ENCODE measurements at places on chromosomes 11 and 22.

DNA sequence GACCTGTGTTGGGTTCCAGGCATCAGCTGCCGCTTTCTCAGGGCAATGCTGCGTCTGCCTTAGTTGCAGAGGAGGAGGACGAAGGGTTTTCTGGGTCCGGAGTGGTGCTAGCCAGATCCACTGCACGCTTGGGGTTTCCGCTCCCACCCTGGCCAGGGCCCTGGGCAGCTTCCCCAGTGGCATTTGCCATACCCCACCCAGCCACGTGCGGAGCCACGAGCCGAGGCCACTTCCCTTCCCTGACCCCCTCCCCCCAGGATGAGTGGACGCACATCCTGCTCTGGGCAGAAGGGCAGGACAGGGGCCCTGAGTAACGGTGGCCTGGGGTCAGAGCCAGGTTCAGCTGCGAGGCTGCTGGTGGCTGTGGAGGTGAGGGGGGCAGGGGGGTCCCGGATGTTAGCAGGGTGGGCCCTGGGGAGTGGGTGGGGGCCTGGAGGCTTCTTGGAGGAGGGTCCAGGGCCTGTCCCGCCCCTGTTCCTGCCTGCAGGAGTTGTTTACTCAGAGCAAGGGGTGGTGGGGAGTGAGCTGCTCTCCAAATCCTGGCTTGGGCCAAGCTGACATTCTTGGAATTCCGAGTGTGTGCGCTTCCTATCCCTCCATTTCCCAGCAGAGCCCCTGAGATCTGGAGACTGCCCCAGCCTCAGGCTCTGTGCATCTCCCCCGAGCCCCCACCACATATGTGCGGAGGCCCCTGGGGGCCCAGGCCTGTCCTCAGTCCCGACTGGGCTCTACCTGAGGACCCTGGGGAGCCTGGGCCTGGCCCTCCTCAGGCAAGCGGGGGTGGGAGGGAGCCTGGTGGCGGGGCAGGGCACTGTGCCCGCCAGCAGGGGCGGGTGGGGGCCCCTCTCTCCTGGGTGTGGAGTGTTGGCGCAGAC, 1.4 kb downstream of the TSPAN4 start:
- no peak for DNase-seq

DNA sequence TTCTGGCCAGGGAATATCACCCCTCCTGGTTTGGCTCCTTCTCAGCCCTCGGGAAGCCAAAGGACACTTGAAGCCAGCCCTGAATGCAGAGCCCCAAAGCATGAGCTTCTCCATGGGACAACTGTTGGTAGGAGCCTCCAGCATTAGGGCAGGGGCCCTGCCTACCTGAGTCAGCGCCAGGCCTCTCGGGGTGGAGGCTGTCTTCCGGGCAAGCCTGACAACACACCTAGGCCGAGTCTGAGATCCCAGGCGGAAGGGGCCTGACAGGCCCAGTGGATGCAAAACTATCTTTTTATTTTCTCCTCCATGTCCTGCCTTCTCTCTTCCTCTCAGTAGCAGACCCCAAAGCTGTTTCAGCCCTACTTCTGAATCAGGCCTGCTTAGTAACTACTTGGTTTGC, 27.6 kb downstream of the RCOR2 start:
- DNase-seq, result no peak

GRCh38 chr22:21941921-21942320, 10.7 kb downstream of the PPM1F start:
- DNase-seq, result no peak

DNA sequence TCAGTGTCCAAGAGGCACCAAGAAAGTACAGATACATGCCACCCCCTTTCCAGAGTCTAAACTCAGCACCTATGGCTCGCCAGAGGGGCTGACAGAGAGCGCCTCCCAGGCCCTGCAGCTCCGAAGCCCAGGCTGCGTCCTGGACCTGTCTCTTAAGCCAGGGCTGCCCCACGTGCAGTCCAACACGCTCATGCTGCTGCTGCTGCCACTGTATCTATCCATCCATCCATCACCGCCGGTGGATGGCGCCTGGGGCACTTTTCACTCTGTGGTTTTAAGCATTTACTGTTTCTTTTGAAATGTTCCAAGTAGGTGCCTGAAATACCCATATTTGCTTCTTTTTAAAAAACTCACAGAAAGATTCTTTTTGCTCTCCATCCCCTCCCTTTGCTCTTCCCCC, 41.8 kb downstream of the MACROD1 start:
- no peak for DNase-seq

DNA sequence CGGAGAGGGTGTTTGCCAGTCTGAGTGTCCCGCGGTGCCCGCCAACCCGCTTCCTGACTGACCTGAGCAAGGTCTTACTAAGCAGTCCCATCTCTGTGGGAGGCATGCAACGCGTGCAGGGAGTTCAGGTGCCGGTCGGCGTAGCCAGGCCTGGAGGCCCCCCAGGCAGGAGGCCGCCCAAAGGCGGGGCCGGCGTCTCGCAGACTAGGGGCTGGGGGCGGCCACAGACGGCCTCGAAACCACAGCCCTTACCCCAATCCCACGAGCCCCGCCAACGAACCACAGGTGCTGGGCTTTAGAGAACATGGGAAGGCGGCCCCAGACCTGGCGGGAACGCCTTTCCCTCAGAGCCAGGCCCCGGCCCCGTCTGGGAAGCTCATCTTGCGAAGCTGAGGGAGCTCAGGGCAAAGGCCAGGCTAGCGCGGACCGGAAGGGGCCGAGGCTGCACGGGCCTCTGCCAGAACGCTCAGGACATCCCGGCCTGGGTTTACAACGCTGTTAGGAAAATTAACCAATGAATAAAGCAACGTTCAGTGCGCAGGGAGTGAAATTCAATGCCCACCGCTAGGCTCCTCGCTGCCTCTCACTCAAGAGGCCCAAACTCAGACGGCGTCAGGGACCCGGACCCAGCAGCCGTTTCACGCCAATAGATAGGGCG, 2.1 kb upstream of the MTFP1 start:
- DNase-seq, result no peak

- DNase-seq, result peak; percentile 48
Measured at GRCh38 chr22:26461188-26461810, 22.3 kb downstream of the HPS4 start.

Measured in activated T-cell treated with anti-CD3 and anti-CD28 coated beads, Interleukin-2, amount 50 U/mL, for 48 hours (primary cell).